ENCODE measurements at places on chromosomes 16 and 17.
A peak's percentile ranks its signal among the peaks of the same experiment; 100 is the strongest.

GRCh38 chr17:27919079-27919478, 25.9 kb upstream of the LYRM9 start:
- no peak for DNase-seq

- DNase-seq = peak; percentile 1
Observed at GRCh38 chr17:55295411-55296170, 30.8 kb downstream of the HLF start.

GRCh38 chr16:66030036-66030435, 336.5 kb upstream of the CDH5 start:
- no peak for DNase-seq

DNA sequence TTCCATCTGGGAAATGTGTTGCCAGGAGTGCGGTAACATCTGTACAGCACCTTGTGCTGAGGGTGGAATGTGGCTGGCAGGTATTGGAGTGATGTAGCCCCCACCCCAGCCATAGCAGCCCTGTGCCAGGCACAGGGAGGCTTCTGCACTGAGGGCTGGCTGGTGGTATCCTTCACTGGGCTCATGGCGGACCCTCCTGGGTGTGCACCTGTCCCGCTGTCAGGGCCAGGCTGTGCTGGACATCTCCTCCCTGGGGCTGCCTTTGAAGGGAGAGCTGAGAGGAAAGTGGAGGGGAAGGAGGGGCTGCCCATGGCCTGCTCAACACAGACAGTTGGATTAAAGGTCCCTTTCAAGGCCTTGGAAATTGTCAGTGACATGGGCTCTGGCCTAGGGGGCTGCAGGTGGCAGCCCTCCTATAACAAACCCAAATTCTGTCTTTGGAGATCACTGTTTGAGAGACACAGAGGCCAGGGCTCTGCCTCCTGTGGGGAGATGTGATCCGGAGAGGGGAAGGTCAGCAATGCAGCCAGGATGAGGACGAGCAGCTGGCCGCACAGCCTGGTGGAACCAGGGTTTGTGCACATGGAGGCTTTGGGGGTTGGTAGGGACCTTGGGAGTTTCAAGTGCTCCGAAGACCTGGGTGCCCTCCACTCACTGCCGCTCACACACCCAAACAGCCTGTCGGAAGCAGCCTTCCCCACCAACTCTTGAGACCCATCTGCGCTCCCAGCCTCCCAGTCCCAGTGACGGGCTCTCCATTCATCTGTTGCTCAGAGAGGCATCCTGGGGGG, 22.8 kb downstream of the NKD1 start:
- DNase-seq = no peak

GRCh38 chr17:74340470-74341023, 14.5 kb downstream of the KIF19 start:
- DNase-seq = no peak

- no peak for DNase-seq
Observed at GRCh38 chr16:49701065-49701685, 154.7 kb downstream of the ZNF423 start.

DNA sequence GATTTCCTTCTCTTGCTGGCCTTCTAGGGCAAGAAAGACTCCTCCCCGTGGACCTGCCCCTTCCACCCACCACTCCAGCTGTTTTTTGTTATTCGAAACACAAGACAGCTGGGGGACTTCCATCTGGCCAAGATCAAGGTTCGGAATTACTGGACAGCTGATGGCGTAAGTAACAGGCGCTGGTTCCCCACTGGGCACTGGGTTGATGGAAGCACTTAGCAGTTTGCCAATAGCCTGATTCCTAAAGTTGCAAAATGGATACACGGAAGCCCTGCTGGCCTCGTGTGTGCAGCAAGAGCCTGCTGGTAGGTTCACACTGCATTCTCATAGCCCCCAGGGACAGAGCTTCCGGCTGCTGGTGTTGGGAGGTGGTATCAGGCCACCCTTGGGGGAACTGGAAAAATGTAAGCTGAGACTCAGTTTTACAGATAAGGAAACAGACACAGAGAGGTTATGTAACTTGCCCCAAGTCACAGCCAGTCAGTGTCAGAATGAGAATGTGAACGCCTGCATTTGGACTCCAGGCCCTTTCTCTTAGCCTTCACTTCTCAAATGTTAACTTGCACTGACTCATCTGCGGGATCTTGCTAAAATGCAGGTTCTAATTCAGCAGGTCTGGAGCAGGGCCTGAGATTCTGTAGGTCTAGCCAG, 171.7 kb downstream of the KATNIP start:
- no peak for DNase-seq

- no peak for DNase-seq
Observed at GRCh38 chr16:57145046-57146021, 40.5 kb downstream of the PSME3IP1 start.

- DNase-seq = no peak
Observed at GRCh38 chr16:57642160-57643135, 14.0 kb downstream of the ADGRG1 start.

GRCh38 chr16:55700961-55701360, 45.2 kb downstream of the SLC6A2 start:
- no peak for DNase-seq

- DNase-seq = no peak
Observed at GRCh38 chr17:69574257-69575197, 160.0 kb downstream of the MAP2K6 start.

GRCh38 chr17:65442691-65443090, 118.8 kb downstream of the AXIN2 start:
- DNase-seq = no peak

- no peak for DNase-seq
Observed at GRCh38 chr16:79163691-79164387, 436.7 kb downstream of the MAF start.

DNA sequence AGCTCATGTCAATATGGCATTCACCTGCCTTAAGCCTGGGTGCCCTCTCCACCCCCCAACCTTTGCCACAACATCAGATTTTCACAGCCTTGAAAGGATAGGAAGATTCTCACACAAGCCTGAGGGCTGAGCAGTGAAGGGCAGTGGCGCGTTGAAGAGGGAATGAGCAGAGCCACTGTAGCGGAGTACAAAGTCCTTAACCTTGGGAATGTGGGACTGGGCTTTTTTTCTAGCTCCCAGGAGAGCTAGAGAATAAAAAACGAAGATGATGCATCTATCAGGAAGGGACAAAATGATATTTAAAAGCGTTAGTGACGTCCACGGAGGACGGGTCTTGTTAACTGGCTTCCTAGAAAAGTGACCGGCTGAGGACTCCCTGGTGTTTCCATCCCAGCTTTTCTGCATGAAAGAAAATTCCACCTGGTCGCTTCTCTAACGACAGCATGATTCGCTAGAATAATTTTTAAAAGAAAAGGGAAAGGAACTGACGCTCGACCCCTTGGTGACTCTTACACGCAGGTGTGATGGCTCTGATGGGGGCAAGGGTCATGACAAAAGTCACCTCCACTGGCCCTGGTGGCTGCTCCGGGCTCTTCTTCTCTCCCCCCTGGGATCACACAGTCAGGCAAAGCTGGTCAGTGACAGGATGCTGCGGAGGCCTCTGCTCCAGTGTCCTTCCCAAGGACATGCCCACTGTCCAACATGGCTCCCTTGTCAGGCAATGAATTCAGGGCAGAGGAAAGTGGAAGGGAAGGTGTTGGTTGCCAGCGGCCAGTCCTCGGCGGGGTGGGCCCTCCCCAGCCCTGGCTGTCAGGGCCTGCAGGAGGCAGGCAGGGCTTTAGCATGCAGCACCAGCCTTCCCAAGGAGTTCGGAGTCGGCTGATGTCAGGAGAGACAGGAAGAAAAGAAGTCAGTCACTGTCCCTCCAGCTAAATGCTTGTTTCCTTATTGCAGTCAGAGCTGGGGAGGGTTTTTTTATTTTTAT, 58.4 kb upstream of the IRX3 start:
- no peak for DNase-seq

GRCh38 chr16:79801646-79802045, 201.1 kb upstream of the MAF start:
- DNase-seq = no peak

DNA sequence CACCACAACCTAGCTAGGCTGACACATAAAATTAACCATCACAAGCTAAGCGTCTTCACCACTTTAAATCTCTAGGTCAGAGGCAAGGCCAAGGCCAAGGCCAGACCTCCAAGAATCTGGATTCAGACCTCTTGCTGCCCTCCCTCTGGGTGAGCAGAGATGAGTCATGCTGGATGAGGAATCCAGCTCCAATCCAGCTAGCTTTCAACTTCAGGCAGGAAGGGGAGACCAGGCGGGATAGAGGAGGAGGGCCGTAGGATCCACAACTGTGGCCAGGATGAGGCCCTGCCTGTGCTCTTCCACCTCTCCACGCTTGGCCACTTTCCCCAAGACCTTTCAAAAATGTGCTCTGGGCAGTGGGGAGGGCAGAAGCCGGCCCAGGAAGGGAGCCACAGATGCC, 14.7 kb downstream of the LRRC75A start:
- no peak for DNase-seq

- no peak for DNase-seq
Observed at GRCh38 chr17:45748731-45749310, 35.3 kb upstream of the CRHR1 start.

- no peak for DNase-seq
Observed at GRCh38 chr16:59527206-59527997, 793.3 kb upstream of the GOT2 start.

DNA sequence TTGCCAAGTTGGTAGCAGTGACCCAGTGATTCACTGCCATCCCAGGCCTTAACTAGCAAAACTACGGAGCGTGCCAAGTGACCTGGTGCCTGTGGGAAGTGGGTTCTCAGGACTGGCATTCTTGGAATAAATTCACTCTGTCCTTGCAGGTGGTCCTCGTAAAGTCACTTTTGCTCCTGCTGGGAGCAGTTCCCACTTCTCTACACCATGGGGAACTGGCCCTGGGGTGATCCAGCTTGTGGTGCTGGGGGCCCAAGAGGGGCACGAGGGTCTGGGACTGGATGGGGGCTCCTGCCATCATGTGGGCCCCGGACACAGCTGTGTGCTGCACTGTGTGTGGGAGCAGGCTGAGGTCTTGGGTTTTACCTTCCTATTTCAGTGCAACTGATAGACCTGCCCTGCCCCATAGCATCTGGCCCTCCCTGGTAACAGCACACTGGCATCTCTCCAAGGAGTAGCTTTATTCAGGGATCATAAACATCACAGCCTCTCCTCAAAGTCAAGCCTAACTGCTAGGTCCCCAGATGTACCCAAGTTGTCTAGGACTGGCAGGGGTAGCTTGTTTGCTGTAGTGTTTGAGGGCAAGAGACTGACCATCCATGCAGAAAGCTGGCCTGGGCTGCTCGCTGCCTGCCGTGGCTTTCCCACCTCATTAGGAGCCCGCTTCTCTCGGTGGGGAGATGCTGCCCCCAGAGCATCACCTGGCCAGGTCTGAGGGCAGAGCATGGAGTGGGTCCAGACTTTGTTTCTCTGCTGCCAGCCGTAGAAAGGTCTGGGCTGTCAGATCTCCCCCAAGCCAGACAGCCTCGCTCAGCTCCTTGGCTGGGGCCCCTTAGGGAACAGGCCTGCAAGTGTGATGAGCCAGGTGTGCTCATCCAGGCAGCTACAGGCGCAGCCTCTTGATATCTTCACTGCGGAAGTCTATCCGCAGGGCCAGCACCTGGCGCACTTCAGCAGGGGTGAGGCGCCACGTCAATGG, 26.0 kb downstream of the FCSK start:
- no peak for DNase-seq

GRCh38 chr16:69465083-69465721, 40.8 kb downstream of the CYB5B start:
- no peak for DNase-seq

DNA sequence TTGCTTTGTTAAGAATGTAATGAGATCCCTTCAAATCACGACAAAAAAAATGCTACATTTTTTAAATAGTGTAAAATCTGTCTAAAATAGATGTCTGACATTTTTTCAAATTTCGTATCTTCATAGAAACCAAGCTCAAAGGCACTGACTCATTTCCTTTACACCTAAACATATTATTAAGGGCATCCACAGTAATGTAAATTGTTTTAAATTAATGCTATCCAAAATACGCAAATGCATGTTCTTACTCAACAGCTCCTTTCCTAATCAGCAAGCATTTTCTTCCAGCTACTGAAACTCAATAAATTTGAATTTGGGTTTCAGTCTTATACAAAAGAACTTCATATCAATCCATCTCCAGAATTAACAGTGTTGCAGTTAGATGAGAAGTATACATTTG, 4.3 kb downstream of the C16orf87 start:
- DNase-seq = no peak

DNA sequence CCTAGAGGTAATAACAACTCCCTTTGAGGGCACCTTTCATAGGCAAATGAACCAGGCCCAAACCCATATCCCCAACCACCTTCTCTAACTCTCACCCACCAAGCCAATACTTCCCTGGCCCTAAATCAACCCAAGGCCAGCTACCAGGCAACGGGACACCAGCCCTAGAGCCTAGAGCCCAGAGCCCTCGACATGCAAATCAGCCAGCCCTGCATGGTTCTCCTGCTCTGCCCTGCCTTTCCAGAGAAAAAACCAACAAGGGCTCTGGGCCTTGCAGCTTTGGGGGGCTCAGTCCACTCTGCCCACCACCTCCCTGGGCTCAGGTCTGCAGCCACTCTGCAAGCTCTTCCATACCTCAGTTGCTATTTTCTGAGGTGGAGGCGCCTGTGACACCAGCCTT, 55.0 kb downstream of the PITPNM3 start:
- no peak for DNase-seq

DNA sequence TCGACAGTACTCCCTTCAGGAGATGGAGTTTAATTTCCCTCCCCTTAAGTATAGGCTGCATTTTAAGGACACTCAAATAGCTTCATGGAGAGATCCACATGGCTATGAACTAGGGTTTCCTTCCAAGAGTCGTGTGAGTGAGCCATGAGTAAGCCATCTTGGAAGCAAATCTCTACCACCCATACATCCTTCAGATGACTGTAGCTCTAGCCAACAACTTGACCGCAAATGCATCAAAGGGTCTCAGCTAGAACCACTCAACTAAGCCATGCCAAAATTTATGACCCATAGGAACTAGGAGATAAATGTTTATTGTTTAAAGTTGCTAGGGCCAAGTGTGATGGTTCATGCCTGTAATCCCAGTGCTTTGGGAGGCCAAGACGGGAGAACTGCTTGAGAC, 43.4 kb downstream of the METTL16 start:
- no peak for DNase-seq

- DNase-seq = no peak
Observed at GRCh38 chr16:22421136-22421535, 46.7 kb upstream of the CDR2 start.

GRCh38 chr17:18182978-18183333, 672 bp upstream of the ALKBH5 start:
- DNase-seq = peak; percentile 67

- no peak for DNase-seq
Observed at GRCh38 chr16:11240636-11241473, 15.1 kb downstream of the SOCS1 start.

GRCh38 chr17:14298947-14299279, 2.0 kb upstream of the HS3ST3B1 start:
- no peak for DNase-seq
